GM23338 (cell line): ENCODE measurements at places on chromosomes 5 and 9. TPM values are rescaled to one million over a fixed set of nuclear protein-coding genes. Genes with fewer than 3 reads are reported as not detected.

- H3K27me3 ChIP-seq, result no peaks in the 10 kb centered on the region
- no peak overlapping the region for H3K4me3 ChIP-seq
- no peak for DNase-seq
- no peaks in the 10 kb centered on the region for H3K36me3 ChIP-seq
These were observed 334.7 kb downstream of the DIRAS2 start for GRCh38 chr9:90307891-90308290.

CCL27 gene
- not detected in 2 replicates for total RNA-seq

GRCh38 chr9:113499876-113500497 is 36.5 kb downstream of the RGS3 start:
- no peaks in the 10 kb centered on the region for H3K36me3 ChIP-seq
- H3K4me1 ChIP-seq, result peaks cover 16% of the 10 kb centered on the region
- no peak overlapping the region for H3K4me3 ChIP-seq
- DNase-seq, result no peak
- no peak overlapping the region for H3K27ac ChIP-seq

GRCh38 chr5:61673007-61673735 is 341.1 kb downstream of the ZSWIM6 start:
- no peaks in the 10 kb centered on the region for H3K36me3 ChIP-seq
- DNase-seq, result no peak
- no peaks in the 10 kb centered on the region for H3K27me3 ChIP-seq
- H3K4me1 ChIP-seq, result no peaks in the 10 kb centered on the region
- no peak overlapping the region for H3K27ac ChIP-seq

- H3K27ac ChIP-seq, result no peak overlapping the region
- H3K27me3 ChIP-seq, result peaks cover 46% of the 10 kb centered on the region
- DNase-seq, result peak; percentile 97
- no peaks in the 10 kb centered on the region for H3K36me3 ChIP-seq
These were observed 5.9 kb upstream of the FOXD1 start for GRCh38 chr5:73454379-73455036.

EPB41L4A gene
- 3.4 and 6.0 TPM in 2 replicates for total RNA-seq

DNA sequence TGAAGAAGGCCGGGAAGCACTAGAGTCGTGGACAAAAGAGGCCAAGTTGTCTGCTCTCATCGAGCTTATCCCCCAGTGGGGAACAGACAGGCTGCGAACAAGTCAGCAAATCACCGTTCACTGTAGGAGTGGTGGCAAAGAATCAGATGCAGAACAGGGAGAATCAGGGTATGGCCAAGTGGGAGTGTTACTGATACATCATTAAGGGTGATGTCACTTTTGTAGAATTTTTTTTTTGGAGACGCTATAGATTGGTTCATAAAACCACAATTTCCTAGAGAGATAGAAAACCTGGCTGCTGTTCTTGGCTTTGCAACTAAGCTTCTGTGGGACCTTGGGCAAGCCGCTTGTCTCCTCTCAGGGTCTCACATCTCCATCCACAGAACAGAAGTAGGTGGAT is 21.3 kb downstream of the SPRY4 start:
- H3K27me3 ChIP-seq, result no peaks in the 10 kb centered on the region
- H3K4me1 ChIP-seq, result peaks cover 41% of the 10 kb centered on the region
- H3K4me3 ChIP-seq, result no peak overlapping the region
- peak overlapping the region; percentile 63; the same call in 1 of the 2 replicates for H3K27ac ChIP-seq
- no peaks in the 10 kb centered on the region; the same call in none of the 2 replicates for H3K36me3 ChIP-seq
- DNase-seq, result no peak

NXNL2 gene
- 4.3 and 5.1 TPM in 2 replicates for total RNA-seq

- no peak overlapping the region for H3K27ac ChIP-seq
- H3K27me3 ChIP-seq, result no peaks in the 10 kb centered on the region
- no peak overlapping the region for H3K4me3 ChIP-seq
- no peaks in the 10 kb centered on the region for H3K36me3 ChIP-seq
- DNase-seq, result peak; percentile 89
These were observed 169.0 kb upstream of the PANK3 start for GRCh38 chr5:168747987-168748777.

GRCh38 chr9:21549890-21550289 is 67.8 kb upstream of the IFNE start:
- no peaks in the 10 kb centered on the region for H3K36me3 ChIP-seq
- H3K27me3 ChIP-seq, result no peaks in the 10 kb centered on the region
- DNase-seq, result no peak
- peaks cover 55% of the 10 kb centered on the region for H3K4me1 ChIP-seq
- H3K27ac ChIP-seq, result no peak overlapping the region

GNAQ gene
- total RNA-seq, result 43.1 and 59.1 TPM in 2 replicates

SLC6A19 gene
- not detected in 2 replicates for total RNA-seq

C9orf50 gene
- not detected in 2 replicates for total RNA-seq

CERCAM gene
- 5.6 and 7.9 TPM in 2 replicates for total RNA-seq

DNA sequence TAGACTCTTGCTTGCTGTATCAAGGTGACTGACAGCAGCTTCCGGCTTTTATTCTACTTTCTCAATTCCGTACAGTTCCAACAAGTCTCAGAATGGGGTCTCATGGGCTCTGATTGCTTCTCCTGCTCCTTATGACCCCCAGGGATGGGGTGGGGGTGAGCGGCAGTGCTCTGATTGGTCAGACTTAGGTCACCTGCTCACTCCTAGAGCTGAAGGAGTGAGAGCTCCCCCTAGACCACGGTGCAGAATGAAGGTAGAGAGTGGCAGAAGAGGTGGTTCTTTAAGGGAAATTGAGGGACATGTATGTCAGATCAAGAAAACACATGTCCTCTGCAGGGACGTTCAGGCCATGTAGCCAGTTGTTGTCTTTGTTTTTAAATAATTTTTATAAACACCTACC is 115.2 kb downstream of the C9orf152 start:
- peaks cover 13% of the 10 kb centered on the region for H3K4me1 ChIP-seq
- DNase-seq, result no peak
- no peak overlapping the region for H3K27ac ChIP-seq

- no peaks in the 10 kb centered on the region for H3K4me1 ChIP-seq
- H3K27ac ChIP-seq, result no peak overlapping the region
- no peak overlapping the region for H3K4me3 ChIP-seq
- no peaks in the 10 kb centered on the region for H3K36me3 ChIP-seq
- DNase-seq, result no peak
- no peaks in the 10 kb centered on the region for H3K27me3 ChIP-seq
These were observed 182.5 kb upstream of the PIK3R1 start for GRCh38 chr5:68033029-68033428.

DNA sequence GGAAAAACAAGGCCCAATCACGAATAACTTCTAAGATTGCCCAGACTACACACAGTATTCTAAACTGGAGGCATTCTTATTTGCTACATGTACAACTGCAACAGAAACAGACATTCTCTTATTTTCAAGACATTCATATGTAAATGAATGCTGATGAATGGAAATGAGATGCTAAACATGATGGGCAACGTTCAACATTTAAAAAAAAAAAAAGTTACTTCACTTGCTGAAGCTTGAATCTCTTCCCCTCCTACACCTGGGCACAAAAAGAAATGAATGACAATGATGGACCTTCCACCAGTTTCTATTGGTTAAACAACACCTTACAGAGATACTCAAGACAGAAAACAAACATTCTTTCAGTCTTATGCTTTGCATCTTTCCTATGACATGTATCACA is 160.5 kb downstream of the BNC2 start:
- no peaks in the 10 kb centered on the region for H3K27me3 ChIP-seq
- peaks cover 70% of the 10 kb centered on the region for H3K4me1 ChIP-seq
- DNase-seq, result peak; percentile 85
- peak overlapping the region; percentile 36 for H3K4me3 ChIP-seq
- no peaks in the 10 kb centered on the region for H3K36me3 ChIP-seq
- H3K27ac ChIP-seq, result peak overlapping the region; percentile 99

MELK gene
- 55.7 and 67.8 TPM in 2 replicates for total RNA-seq

GRCh38 chr9:88373045-88373444 is 15.2 kb upstream of the SPIN1 start:
- no peaks in the 10 kb centered on the region for H3K27me3 ChIP-seq
- DNase-seq, result no peak
- H3K27ac ChIP-seq, result no peak overlapping the region
- H3K4me3 ChIP-seq, result no peak overlapping the region
- no peaks in the 10 kb centered on the region; the same call in 1 of the 2 replicates for H3K36me3 ChIP-seq
- H3K4me1 ChIP-seq, result peaks cover 12% of the 10 kb centered on the region

- H3K4me3 ChIP-seq, result no peak overlapping the region
- H3K27me3 ChIP-seq, result no peaks in the 10 kb centered on the region
- no peak overlapping the region for H3K27ac ChIP-seq
- no peaks in the 10 kb centered on the region for H3K36me3 ChIP-seq
- DNase-seq, result no peak
These were observed 344.6 kb upstream of the EDIL3 start for GRCh38 chr5:84729326-84729725.

CTSV gene
- 59.1 and 63.4 TPM in 2 replicates for total RNA-seq

DNA sequence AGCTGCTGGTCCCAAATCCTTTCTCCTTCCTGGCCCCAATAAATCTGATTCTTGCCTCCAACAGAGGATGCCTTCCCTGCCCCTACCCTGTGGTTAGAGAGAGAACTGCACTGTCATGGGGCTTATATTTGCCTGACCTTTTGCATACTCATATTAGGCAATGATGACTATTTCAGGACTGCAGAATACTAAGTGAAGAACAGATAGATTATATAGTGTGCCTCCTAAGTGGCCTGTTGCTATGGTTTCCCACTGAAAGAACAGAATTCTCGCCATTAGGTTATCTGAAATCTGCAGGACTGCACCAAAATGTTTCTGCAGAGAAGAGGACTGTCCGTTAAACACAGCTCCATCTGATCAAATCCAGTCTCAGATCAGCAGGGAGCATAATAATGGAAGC is 87.3 kb upstream of the CCNG1 start:
- no peak overlapping the region for H3K4me3 ChIP-seq
- DNase-seq, result peak; percentile 30
- no peaks in the 10 kb centered on the region for H3K36me3 ChIP-seq
- peaks cover 7% of the 10 kb centered on the region; the same call in 1 of the 2 replicates for H3K4me1 ChIP-seq

ENG gene
- total RNA-seq, result 1.4 and 3.0 TPM in 2 replicates

DNA sequence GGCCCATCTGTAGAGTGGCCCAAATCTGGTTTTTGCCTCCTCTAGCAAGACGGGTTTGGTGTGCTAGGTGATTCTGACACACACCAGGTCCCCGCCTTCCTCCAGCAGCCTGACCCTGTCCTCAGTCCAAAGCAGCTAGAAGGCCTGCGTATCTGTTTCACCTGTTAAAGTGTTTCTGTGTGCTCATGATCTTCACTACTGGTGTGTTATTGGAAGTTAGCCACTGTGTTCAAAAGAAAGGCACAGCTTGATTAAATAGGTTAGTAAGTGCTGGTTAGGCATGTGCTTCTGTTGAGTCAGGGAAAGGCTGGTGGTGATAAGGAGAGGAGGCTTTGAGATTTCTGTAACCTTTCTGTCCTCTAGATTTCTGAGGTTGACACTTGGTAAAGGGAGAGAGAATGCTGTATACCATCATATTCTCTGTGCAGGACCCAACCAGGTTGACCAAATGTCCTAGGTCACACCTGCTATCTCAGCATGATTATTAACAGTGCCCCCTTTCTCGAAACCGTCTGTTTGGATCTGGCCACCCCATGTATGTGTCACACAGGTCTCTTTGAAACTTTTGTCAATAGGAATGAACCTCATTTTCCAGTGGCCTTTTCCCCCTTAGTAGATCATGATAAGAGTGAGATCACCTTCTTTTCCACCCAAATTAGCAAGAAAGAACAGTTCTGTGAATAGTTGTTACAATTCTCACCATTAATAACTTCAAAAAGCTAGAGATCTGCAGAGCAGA is 58.8 kb downstream of the ARHGAP26 start:
- H3K36me3 ChIP-seq, result no peaks in the 10 kb centered on the region
- H3K27ac ChIP-seq, result no peak overlapping the region; the same call in 1 of the 2 replicates
- no peak for DNase-seq
- H3K4me3 ChIP-seq, result no peak overlapping the region
- no peaks in the 10 kb centered on the region for H3K27me3 ChIP-seq

DNA sequence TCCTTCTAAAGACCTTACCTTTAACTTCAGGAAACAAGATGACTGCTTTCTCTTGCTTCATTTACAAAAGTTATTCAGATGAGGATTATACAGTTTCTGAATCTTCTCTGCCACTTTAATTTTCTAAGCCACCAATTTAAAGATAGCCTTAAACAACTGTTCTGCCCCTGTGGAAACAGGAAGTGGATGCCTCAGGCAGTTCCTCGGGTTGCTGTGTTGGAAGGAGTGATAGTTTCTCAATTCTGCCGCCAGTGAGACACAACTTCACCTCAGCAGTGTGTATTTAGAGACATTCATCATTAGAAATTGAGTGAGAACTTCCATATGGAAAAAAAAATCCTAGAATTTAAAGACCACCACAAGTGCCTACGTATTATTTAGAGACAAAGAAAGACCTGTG is 475.1 kb upstream of the WWC1 start:
- H3K4me3 ChIP-seq, result no peak overlapping the region
- H3K4me1 ChIP-seq, result no peaks in the 10 kb centered on the region; the same call in 1 of the 2 replicates
- no peak for DNase-seq
- H3K27ac ChIP-seq, result no peak overlapping the region
- H3K27me3 ChIP-seq, result no peaks in the 10 kb centered on the region

DNA sequence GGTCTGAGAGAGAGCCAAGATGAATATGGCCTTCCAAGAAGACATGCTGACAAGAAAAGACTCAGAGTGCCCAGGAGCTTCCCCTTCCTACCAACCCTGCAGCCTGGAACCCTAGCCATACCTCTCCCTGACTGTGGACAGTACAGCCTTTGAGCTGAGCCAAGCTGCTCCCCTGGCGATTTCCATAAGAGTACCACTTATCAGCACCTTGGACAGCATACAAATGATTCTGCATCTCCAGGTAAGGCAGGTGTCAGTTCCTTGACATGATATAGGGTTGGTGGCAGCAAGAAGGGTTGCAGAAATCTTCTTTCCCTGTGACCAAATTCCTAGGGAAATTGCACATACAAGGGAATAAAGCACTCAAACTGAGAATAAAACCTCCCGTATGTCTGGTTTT is 58.3 kb downstream of the MFAP3 start:
- H3K36me3 ChIP-seq, result no peaks in the 10 kb centered on the region
- peaks cover 6% of the 10 kb centered on the region; the same call in 1 of the 2 replicates for H3K4me1 ChIP-seq
- no peak overlapping the region for H3K27ac ChIP-seq
- peak; percentile 78 for DNase-seq
- no peaks in the 10 kb centered on the region for H3K27me3 ChIP-seq

GRCh38 chr9:81473206-81473605 is 216.1 kb downstream of the TLE1 start:
- no peaks in the 10 kb centered on the region for H3K4me1 ChIP-seq
- no peaks in the 10 kb centered on the region for H3K36me3 ChIP-seq
- no peak for DNase-seq

BAAT gene
- total RNA-seq, result 0.14 and 0.58 TPM in 2 replicates

SPRY4 gene
- 177 and 240 TPM in 2 replicates for total RNA-seq

AFAP1L1 gene
- total RNA-seq, result 4.7 and 5.7 TPM in 2 replicates

PKD2L2 gene
- total RNA-seq, result not detected in 2 replicates

- H3K36me3 ChIP-seq, result no peaks in the 10 kb centered on the region
- peak overlapping the region; percentile 40 for H3K4me3 ChIP-seq
- DNase-seq, result peak; percentile 65
- H3K4me1 ChIP-seq, result peaks cover 42% of the 10 kb centered on the region
These were observed 41.9 kb downstream of the BNC2 start for GRCh38 chr9:16828340-16829281.

- H3K27me3 ChIP-seq, result no peaks in the 10 kb centered on the region
- no peaks in the 10 kb centered on the region for H3K36me3 ChIP-seq
- H3K27ac ChIP-seq, result no peak overlapping the region
These were observed 190.3 kb downstream of the GOLPH3 start for GRCh38 chr5:31983851-31984250.

PCSK1 gene
- 2.7 and 6.2 TPM in 2 replicates for total RNA-seq

GRCh38 chr9:18190671-18191374 is 283.1 kb upstream of the ADAMTSL1 start:
- H3K36me3 ChIP-seq, result no peaks in the 10 kb centered on the region
- H3K27me3 ChIP-seq, result no peaks in the 10 kb centered on the region
- no peak overlapping the region for H3K27ac ChIP-seq
- H3K4me1 ChIP-seq, result no peaks in the 10 kb centered on the region
- peak; percentile 47 for DNase-seq

- H3K27ac ChIP-seq, result peak overlapping the region; percentile 93
- peak overlapping the region; percentile 44; the same call in 1 of the 2 replicates for H3K4me3 ChIP-seq
- H3K36me3 ChIP-seq, result no peaks in the 10 kb centered on the region
- no peaks in the 10 kb centered on the region for H3K27me3 ChIP-seq
- peak; percentile 97 for DNase-seq
- peaks cover 30% of the 10 kb centered on the region for H3K4me1 ChIP-seq
These were observed 26.4 kb upstream of the NOTCH1 start for GRCh38 chr9:136572003-136572827.
